NCI-H748 treated with DMSO at 0.1 percent for 48 hours (cell line): ENCODE measurements at places on chromosomes 16 and 17.

GRCh38 chr17:29295420-29295819 lies 1.5 kb upstream of the NUFIP2 start:
- DNase-seq = no peak

DNA sequence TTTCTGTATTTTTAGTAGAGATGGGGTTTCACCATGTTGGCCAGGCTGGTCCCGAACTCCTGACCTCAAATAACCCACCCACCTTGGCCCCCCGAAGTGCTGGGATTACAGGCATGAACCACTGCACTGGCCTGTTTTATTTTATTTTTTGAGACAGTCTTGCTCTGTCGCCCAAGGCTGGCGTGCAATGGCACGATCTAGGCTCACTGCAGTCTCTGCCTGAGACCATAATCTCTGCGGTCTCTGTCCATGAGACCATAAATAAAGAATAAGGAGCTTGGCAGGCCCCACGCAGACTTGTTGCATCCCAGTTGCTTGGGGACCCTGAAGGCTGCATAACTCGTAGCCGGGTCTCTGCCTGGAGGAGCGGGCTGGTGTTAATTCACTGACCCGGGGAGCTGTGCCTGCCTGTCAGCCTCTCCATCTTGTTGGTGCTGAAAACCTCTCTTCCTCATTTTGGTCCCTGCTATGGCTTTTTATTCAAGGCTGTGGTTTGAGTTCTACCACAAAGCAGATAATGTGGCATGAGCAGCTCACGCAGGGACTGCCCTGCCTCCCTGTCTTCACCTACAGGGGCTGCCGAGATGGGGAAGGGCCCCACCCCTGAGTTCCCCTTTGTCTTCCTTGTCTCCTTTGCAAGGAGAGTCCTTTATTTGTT lies 82.1 kb downstream of the MSI2 start:
- no peak for DNase-seq

- DNase-seq = no peak
These were observed 36.0 kb downstream of the RNF157 start for GRCh38 chr17:76204277-76204676.

- DNase-seq = no peak
These were observed 36.2 kb downstream of the CDRT4 start for GRCh38 chr17:15431196-15431595.

DNA sequence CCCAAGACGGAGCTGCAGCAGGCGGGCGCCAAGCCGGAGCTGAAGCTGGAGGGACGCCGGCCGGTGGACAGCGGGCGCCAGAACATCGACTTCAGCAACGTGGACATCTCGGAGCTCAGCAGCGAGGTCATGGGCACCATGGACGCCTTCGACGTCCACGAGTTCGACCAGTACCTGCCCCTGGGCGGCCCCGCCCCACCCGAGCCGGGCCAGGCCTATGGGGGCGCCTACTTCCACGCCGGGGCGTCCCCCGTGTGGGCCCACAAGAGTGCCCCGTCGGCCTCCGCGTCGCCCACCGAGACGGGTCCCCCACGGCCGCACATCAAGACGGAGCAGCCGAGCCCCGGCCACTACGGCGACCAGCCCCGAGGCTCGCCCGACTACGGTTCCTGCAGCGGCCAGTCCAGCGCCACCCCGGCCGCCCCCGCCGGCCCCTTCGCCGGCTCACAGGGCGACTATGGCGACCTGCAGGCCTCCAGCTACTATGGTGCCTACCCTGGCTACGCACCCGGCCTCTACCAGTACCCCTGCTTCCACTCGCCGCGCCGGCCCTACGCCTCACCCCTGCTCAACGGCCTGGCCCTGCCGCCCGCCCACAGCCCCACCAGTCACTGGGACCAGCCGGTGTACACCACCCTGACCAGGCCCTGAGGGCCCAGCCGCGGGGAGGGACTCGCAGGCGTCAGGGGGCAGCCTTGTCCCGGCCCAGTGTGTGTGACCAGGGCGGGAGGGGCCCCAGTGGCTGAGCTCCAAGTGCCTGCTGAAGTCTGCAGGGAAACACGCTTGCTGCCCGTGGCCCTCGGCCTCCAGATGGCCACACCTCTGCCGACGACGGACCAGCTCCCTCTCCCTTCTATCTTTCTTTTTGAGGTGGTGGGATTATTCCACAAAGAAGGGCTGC lies 3.4 kb downstream of the SOX8 start:
- no peak for DNase-seq

DNA sequence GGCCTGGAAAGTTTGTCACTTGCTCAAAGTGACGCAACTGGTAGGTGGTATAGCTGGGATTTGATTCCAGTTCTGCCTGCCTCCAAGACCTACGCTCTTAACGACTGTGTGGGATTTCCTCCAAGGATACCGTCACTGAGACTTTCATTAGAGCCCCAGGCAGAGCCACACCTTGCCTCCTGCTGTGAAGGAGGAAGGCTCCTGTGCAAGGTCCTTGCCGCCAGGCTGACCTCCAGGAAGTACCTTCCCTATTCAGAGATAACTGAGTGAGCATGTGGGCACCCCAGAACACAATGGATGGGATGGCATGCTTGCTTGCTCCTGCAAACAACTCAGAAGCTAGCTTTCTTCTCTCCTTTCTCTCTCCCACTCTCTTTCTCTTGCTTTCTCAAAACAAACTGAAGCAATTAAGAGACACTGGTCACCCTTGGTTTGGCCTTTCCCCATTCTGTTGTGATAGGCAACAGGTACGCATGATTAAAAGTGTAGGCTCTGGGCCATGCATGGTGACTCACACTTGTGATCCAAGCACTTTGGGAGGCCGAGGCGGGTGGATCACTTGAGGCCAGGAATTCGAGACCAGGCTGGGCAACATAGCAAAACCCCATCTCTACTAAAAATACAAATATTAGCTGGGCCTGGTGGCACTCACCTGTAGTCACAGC lies 30.7 kb downstream of the CACNG3 start:
- no peak for DNase-seq

GRCh38 chr17:63290784-63291183 lies 155.3 kb downstream of the CYB561 start:
- DNase-seq = peak; percentile 21

DNA sequence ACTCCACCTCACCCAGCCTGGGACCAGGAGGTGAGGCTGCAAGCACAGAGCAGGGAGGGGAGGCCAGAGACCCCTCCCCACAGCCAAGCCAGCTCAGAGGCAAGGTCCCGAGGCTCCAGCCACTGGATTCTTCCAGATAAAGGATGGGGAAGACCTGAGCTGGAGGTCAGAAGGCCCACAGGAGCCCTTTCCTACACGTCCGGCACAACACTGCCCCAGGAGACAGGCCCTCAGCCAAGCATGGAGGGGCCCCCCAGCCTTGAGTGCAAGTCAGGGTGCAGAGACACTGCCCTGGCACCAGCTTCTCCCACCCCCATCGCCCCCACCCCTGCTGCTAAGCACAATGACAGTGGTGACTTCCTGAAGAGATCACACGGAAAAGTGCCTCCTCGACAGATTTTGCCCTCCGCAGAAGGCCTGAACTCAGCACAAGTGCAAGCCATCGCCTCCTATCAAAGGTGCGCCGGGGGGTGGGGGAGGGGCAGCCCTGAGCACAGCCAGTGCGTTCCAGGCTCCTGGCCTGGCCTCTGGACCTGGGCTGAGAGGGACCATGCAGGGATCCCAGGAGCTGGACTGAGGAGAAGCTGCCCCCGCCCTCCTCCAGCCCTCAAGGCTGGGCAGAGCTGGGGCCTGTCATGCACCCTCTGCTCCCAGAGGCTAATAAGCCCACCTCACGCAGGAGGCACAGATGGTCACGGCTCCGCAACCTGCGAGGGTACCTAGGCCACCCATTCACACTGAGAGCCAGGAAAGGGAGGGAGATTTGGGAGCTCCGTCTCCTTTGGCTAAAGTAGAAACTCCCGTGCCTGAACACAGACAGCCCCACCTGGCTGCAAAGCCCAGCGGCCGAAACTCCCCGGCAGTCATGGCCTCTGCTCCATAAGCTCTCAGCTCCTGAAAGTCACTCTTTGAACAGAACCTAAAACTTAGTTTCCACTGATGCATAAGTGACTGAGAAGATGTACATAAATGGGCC lies 2.7 kb downstream of the MAFG start:
- no peak for DNase-seq

DNA sequence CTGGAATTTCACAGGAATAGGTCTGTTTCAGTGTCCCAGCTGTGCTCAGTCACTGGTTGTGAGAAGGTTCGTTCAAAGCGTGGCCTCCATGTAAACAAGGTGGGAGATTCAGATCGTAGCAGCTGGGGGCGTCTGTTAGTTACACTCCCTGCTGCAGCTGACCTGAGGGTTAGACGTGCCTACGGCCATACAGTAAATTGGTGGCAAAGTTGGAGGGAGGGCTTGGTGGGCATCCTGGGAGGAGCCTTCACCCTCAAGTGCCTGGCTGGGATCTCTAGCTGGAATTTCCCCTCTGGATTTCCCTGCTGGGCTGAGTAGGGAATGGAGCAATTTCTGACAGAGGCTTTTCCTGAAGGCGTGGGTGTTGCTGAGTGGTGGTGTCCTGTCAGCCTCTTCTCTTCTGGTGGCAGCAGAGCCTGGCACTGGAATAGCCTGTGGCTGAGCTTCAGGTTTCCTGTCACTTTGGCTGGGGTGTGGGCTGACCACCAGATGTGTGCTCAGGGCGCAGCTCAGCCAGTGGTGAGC lies 6.4 kb downstream of the FCSK start:
- no peak for DNase-seq

- DNase-seq = no peak
These were observed 35.9 kb downstream of the FZD2 start for GRCh38 chr17:44593156-44593555.

GRCh38 chr17:49915670-49916069 lies 53.3 kb upstream of the DLX4 start:
- DNase-seq = no peak

GRCh38 chr17:43536236-43536992 lies 9.7 kb downstream of the ETV4 start:
- no peak for DNase-seq

DNA sequence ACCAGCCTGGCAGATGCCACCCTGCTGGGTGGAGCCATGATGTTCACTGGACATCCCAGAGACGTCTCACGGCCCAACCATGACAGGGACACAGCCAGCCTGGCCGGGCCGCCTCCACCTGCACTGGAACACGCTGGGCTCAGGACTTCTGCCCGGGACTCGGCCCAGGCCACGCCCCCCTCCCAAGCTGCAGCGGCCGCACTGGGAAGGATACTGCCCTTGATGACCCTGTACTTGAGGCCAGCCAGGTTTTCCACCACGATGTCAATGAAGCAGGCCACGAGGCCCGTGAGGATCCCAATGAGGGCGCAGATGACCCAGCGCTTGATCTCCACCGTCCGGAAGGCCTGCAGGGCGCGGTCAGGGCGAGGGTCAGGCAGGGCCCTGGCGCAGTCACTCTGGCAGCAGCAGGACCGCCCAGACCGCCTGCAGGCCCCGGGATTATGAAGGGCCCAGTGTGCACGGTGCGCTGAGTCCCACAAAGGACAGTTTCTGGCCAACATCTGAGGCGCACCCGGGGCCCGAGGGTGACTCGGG lies 14.2 kb downstream of the CLCN7 start:
- no peak for DNase-seq
